ENCODE measurements at places on chromosomes 11 and 22.

DNA sequence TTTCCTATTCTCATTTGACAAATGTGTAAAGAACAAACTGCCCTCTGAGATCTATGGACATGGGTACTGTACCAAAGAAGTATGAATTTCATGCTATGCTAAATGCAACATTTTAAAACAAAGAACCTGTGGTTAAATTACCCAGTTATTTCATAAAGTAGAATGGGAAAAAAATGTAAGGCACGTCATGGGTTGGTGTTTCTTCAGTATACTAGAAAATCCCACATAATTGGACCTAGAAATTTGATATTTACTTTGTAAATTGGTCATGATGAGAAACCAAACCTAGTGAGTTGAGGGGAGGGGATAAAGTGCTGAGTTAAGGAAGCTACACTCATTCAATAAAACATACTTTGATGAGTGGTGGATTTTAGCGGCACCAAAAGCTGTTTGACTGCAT is 104.1 kb downstream of the ALX4 start:
- no peak for DNase-seq

DNA sequence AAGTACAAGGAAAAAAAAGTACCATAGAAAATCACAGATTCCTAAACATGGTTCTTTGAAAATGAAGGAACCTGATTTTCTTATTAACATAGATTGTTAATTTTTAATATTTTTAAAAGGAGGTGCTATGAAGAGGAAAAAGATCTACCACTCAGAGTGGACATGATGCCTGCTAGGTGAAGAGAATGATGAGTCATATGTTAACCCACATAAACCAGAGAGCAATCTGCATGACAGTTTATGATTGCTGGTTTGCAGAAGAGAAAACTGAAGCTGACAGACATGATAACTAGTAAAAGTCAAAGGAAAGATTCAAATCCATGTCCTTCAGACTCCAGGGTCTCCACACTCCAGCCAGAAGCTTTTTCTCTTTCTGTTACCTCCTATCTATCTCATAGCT is 1231.7 kb downstream of the LRRC4C start:
- DNase-seq = no peak

GRCh38 chr11:468493-468892 is 18.4 kb downstream of the PTDSS2 start:
- DNase-seq = no peak

- DNase-seq = no peak
Observed at GRCh38 chr22:24969560-24970301, 17.2 kb downstream of the KIAA1671 start.

DNA sequence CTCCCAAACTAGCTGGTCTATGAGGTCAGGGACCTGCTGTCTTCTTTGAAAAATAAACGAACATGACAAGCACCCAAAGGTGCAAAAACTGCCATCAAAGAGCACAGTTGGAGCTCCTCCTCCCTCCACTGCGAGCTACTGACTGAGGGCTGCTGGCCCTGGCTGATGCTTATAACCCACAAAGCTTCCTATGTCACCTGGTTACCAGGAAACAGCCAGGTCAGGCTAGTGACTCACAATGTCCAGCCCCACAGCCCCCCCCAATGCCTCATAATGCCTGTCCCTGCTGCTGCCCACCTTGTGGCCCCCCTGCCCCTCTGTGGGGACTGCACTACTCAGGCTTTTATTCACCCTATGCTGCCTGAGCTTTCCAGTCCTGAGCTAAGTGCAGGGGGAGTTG is at the start of gene DRICH1:
Gene DRICH1 (minus strand): TSS at position 144 of the 400 bp plus-strand sequence. CDS start 298 bp downstream, outside the sequence.
- no peak for DNase-seq

DNA sequence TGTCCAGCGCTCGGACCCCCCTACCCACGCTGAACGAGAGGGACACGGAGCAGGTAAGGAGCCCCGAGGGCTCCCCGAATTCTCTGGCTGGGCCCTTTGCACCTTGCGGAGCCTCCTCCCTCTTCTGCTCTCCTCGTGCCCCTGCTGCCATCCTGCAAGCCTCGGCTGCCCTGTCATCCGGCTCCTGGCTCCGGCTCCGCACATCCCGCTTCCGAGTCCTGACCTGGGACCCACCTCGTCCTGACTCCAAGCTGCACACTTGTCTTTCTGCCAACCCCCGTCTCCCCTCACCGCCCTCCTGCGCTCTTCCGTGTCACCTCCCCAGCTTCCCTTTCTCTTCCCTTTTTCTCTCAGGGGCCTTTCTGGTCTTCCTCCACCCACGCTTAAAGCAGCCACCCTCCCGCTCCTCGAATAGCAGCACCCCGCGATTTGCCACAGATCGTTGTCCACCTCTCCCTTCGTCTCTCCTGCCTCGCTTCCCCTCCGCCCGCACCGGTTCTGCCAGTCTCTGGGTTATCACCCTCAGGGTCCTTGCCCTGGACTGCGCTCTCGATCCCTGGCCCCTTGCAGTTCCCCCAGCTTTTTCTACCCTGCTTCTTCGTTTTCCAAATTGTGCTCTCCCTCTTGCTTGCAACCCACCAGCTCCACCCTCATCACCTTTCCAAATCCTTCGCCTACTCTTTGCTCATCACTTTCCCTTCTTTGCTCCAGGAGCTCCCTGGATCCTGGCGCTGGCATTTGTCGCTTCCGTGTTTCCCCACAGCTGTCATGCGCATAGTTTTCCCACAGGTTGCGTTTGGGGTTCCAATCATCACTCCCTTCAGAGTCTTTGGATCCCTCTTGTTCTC is 822 bp downstream of the MARK2 start:
- peak; percentile 21 for DNase-seq

DNA sequence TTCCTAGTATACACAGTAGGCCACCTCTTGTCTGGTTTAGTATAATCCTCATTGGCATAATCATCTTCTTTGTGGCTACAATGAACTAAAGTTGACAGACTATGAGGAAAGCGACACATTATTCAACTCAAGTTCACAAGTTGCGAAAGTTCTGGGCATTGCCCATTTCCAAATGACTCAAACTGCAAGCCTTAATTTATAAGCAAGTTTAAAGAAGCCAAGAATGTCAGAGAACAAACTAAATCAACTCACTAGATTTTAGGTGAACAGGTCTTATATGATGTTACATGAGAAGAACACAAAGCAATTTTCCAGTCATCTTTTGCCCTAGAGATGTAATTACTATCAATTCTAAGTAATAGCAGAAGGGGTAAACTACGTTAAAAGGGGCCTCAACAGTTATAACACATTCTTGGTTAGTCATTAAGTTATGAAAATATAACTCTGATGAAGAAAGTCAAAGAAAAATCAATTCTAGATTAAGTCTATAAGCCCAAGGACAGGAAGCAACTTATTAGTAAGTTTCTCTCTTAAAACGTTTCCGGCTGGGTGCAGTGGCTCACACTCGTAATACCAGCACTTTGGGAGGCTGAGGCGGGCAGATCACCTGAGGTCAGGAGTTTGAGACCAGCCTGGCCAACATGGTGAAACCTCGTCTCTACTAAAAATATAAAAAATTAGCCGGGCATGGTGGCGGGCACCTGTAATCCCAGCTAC is 21.5 kb downstream of the PICALM start:
- DNase-seq = no peak

- DNase-seq = no peak
Observed at GRCh38 chr11:27116684-27117083, 76.1 kb downstream of the BBOX1 start.

GRCh38 chr22:30017375-30018223 is 62.7 kb upstream of the HORMAD2 start:
- no peak for DNase-seq

GRCh38 chr11:92703449-92703830 is 266.0 kb upstream of the MTNR1B start:
- DNase-seq = no peak

GRCh38 chr22:47372596-47373385 is 610.3 kb downstream of the TBC1D22A start:
- DNase-seq = no peak

DNA sequence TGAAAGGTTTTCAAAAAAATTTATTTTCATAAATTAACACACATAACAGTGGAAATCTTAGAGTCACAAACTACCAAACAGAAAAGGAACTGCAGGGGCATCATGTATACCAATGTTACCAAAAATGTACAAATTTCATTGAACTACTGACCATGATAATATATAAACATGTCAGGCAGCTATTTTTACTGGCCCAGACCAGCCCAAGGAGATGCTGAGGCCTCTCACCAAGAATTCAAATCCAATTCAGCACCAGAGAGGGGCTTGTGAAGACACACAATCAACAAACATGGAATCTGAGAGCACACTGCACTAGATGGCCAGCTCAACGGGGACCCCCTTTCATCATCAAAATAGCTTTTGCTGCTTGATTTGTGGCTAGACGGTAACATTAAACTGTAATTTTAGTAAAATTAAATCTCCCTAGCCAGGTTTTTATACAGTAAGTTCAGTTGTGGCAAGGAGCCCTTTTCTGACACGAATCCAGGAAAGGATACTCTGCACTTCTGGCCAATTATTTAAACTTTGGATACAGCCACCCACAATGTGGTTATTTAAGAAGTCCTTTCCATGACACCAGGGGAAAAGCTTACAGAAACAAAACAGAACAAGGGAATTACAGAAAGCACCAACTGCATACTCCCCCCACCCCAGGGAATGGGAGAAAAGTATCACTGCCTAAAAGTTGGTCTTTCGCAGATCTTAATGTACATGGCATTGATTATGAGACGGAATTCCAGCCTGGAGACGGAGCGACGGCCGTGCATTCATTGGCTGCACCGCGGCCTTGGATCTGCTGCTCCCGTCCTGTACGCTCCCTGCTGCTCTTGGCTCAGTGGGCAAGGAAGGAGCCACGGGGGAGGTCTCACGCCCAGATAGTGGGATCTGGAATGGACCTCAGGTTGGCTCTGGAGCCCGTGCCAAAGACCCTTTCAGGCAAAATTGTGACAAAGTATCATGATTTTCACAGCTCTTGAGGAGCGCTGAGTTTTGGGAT is 19.6 kb upstream of the PISD start:
- DNase-seq = no peak

- DNase-seq = no peak
Observed at GRCh38 chr11:123841174-123841573, 35.0 kb upstream of the OR6M1 start.

GRCh38 chr11:1946812-1947484 is at the start of gene MRPL23:
Gene MRPL23, plus strand, starts transcription at chr11:1947332. Its CDS starts 31 bp downstream, at chr11:1947363.
- no peak for DNase-seq

- DNase-seq = no peak
Observed at GRCh38 chr11:59800390-59801025, 10.1 kb downstream of the MRPL16 start.

DNA sequence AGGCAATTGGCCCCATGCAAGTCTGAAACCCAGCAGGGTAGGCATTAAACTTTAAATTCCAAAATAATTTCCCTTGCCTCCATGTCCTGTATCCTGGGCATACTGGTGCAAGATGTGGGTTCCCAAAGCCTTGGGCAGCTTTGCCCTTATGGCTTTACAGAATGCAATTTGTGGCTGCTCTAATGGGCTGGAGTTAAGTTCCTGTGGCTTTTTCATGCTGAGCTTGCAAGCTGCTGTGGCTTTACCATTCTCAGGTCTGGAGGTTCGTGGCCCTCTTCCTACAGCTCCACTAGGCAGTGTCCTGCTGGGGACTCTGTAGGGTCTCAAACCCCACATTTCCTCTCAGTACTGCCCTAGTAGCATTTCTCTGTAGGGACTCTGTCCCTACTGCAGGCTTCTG is 15.0 kb upstream of the BIRC3 start:
- DNase-seq = no peak

DNA sequence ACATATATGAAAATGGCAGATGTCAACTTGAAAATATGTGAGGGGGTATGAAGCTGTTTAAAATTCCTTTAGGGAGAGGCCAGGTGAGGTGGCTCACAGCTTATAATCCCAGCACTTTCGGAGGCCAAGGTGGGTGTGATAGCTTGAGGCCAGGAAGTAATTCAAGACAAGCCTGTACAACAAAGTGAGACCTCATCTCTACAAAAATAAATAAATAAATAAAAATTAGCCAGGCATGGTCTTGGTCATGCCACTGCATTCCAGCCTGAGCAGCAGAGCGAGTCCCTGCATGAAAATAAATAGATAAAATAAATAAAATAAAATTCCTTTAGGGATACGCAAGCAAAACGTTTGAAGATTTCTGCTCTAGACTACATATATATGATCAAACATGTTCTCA is 38.1 kb upstream of the FAM181B start:
- no peak for DNase-seq

- DNase-seq = no peak
Observed at GRCh38 chr11:36394926-36395325, 98.8 kb downstream of the PRR5L start.

DNA sequence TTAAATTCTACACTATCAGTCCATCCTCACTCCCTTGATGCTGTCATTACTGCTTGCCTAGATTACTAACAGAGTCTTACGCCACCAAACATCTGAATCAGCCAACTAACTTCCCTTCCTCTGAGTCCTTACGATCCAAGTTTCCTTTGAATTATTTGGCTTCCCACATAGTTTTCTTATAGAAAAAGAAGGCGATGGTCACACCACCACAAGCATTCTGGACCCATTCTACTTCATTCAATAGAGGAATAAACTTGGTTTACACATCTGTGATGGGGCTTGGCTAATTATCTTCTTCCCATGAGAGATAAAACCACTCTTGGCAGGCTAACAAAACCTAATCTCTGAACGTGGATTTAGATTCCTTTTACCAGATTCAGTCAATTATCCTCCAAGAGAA is 35.0 kb downstream of the INTS4 start:
- DNase-seq = no peak

DNA sequence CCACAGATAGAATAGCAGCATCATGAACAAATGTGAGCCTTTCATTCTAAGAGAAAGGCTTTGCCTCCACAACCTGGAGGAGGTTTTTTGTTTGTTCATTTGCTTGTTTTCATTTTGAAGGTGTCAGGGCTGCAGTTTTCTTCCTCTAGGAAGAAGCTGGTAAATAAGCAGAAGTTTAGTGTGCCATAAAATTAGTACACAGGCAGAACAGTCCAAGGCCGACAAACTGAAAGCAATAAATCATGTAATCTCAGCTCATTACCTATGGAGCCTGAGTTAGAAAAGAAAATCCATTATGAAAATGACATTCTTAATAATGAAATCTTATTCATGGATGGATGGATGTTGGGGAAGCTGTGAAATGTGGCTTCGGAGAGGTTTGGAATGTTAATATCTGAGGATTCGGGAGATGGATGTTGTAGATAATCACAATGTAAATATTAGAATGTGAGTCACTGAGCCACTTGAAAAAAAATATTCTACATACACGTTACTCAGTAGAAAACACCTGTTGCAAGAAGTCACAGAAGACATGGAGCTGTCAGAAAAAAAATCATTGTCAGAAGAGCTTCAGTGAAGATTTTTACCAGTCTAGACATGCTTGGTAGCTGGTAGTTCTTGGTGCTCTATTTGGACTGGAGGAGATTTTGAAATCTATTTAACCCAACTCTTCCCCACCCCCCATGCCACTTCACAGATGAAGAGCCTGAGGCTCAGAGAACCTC is 15.0 kb upstream of the ZDHHC13 start:
- no peak for DNase-seq

DNA sequence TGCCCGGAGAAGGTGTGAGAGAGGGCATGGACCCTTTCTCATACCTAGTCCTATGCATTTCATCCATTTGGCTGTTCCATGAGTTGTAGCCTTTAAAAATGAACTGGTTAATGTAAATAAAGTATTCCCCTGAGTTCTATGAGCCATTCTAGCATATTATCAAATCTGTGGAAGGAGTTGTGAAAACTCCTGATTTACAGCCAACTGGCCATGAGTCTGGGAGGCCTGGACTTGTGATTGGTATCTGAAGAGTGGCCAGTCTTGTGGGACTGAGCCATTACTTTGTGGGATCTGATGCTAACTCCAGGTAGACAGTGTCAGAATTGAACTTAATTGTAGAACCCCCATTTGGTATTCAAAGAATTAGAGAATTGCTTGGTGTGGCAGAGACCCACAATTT is 48.4 kb downstream of the FAM118A start:
- no peak for DNase-seq

- DNase-seq = no peak
Observed at GRCh38 chr11:73204711-73205121, 13.4 kb upstream of the P2RY2 start.

- no peak for DNase-seq
Observed at GRCh38 chr11:86459682-86460460, 85.2 kb downstream of the CCDC81 start.

Measured in effector CD4-positive, alpha-beta T cell (primary cell).